Vagina (tissue), 2 donors: ENCODE measurements at places on chromosomes 16 and 17. TPM values are rescaled to one million over a fixed set of nuclear protein-coding genes. Genes with fewer than 3 reads are reported as not detected.

The MT1F gene
- total RNA-seq: 16.0 TPM

The SALL1 gene
- 6.9 TPM for total RNA-seq

The P2RX1 gene
- 4.2 TPM for total RNA-seq

The TOM1L2 gene
- total RNA-seq: 88.6 TPM

DNA sequence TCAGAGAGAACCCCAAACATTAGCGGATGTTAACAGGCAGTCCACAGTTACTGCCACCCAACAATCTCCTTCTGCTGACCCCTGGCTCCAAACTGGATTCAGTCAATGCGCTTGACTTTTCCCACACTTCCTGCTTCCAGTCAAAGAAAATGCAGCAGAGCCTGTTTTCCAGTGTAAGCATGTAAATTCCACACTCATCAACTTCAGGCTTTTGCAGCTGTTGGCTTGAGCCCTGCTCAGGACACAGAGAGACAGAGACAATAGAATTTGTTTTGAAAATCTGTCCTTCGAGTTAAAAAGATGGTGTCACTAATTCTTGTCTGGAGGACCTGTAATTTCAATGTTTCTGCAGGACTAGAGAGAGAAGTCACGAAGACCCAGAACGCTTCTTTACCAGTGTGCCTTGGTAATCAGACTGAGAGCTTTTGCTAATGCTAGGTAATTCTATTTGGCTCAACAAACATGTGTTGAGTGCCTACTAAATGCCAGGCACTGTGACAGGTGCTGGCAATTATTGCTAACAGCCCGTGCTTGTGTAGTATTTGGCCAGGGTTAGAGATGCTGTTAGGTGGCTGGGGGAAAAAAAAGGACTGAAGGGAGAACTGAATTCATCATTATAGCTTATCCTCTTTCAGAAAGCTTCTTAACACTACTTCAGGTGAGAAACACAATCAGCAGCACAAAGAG lies 32.5 kb downstream of the HOXB1 start:
- DNase-seq: no peak

DNA sequence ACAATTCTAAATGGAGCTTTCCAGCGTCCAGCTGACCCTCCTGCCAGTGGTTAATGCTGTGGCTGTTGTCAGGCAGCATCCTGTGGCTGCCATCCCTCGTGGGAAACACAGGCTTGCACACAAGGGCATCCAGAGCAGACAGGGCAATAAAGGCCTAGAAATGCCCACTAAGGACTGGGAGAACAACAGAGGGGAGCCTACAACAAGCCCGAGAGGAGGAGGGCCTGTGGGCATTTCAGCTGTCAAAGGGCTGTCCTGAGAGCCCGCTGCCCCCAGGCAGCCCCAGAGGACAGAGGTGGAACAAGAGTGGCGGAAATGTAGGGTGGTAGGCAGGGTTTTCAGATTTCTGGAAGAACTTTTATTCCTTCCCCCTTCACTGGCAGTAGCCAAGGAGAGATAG lies 81.1 kb downstream of the TNRC6C start:
- DNase-seq: no peak

DNA sequence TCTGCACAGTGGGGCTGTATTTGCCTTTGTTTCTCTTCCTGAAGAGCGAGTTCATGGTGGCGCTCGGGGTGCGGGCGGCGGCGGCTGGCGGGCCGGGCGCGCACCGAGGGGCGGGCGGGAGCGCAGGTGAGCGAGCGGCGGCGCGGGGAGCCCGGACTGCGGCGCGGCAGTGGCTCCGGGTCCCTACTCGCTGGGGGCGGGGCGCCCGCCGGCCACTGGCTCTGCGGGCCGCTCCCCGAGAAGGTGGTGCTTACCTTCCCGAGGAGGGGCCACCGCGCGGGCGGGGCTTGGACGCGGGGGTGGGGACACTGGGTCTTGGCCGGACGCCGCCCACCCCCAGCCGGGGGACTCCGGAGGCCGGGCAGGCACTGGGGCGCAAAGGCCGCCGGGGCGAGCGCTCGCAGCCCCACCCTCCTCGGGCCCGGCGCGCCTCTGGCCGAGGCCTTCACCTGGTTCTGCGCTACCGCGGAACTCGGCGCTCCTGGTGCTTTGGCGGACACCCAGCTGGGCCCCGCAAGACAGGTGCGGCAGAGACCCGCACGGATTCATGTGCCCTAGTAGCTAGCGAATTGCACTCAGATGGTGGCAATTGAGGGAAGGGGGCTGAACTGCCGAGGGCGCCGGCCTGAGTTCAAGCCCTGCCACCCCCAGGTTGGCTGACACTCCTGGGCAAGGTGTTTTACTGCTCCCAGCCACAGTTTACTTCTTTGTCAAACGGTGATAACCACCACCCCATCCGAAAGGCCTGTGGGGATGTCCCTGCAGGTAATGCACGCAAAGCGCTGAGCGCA lies at the start of gene PPL:
Gene PPL (minus strand): TSS at position 158 of the 791 bp plus-strand sequence. CDS start 103 bp downstream, at position 55.
- no peak for DNase-seq

GRCh38 chr17:3003296-3004149 lies 59.9 kb downstream of the OR1D5 start:
- no peak for DNase-seq

DNA sequence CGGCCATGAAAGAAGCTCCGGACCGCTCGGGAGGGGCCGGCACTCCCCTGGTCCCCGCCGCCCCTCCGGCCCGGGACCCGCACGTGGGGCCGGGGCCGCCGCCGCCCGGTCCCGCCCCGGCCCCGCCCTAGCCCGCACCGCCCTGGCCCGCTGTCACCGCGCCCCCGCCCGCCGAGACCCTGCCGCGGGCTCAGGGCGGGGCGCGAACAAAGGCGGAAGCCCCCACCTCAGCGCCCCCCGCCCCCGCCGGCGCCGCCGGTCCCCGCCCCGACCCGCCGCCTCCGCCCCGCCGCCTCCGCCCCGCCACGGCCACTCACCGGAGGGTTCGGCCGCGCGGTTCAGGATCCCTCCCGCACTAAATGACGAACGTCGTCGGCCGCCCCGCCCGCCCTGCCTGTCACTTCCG lies at the start of gene ARHGDIA:
Gene ARHGDIA (minus strand): TSS at position 357 of the 406 bp plus-strand sequence. CDS start 1,407 bp downstream, outside the sequence.
- no peak for DNase-seq

GRCh38 chr17:51764387-51764971 lies 394.0 kb downstream of the CA10 start:
- DNase-seq: no peak

DNA sequence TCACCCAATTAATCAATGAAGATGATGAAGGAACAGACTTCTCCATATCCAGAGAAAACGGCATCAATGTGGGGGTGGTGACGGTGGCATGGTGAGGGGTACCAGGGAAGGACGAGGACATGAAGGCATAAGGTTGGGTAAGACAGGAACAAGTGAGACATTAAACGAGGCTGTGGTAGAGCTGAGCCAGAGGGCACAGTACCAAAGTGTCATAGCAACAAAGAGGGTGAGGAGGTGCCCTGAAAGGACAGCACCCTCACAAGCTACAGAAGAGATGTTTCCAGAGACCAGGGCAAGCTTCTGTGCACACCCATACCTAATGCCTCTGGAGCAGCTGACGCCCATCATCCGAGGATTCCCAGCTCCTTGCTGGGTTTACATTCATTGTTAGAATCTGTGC lies 57.5 kb upstream of the TRAP1 start:
- DNase-seq: no peak

- no peak for DNase-seq
These were observed 6.9 kb downstream of the CAMKK1 start for GRCh38 chr17:3885970-3886369.
